Stimulated activated CD4-positive, alpha-beta T cell treated with anti-CD3 and anti-CD28 coated beads, TNF-alpha, amount 100 ng/mL, for 24 hours (primary cell): ENCODE measurements at places on chromosomes 12 and 14.

DNA sequence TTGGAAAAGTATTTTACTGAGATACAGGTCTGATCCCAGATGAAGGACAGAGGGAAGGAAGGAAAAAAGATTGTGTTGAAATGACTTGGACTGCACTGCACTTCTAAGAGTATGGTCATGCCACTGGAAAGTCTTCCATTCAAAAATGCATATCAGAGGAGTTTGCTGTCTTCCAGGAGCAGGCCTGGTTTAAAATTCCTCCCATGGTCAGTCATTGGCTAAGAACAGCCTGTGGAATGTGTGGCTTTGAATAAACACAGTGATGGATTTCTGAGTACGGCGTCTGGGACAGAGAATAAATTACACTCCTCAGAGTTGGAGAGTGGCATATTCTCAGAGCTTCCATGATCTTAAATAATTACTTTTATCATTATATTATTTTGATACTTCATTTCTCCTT is 245.8 kb upstream of the PDZRN4 start:
- DNase-seq: no peak

DNA sequence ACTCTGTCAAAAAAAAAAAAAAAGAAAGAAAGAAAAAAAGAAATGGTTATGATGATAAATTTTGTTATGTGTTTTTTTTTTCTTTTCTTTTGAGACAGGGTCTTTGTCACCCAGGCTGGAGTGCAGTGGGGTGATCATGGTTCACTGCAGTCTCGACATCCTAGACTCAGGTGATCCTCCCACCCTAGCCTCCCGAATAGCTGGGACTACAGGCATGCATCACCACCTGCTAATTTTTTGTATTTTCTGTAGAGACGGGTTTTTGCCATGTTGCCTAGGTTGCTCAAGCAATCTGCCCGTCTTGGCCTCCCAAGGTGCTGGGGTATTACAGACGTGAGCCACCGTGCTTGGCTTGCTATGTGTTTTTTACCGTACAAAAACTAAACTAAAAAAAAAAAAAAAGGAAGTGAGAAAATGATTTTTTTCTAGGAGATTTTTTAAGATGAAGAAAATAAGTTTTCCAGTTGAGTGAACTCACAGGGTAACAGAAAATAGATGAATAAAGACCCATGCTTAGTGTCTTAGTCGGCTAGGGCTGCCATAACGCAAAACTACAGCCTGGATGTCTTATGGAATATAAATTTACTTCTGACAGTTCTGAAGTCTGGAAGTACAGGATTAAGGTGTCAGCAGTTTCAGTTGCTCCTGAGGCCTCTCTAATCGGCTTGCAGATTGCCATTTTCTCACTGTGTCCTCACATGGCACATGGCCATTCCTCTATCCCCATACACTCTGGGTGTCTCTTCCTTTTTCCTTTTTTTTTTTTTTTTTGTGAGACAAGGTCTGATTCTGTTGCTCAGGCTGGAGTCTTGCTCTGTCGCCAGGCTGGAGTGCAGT is 13.2 kb upstream of the APOF start:
- DNase-seq: no peak

- no peak for DNase-seq
These were observed 74.0 kb upstream of the CDKN3 start for GRCh38 chr14:54322701-54323337.

- no peak for DNase-seq
These were observed 825.2 kb downstream of the AACS start for GRCh38 chr12:125890366-125890905.

GRCh38 chr12:94039199-94039840 is 109.1 kb upstream of the PLXNC1 start:
- no peak for DNase-seq

GRCh38 chr12:109458086-109458485 is 19.0 kb downstream of the KCTD10 start:
- no peak for DNase-seq

DNA sequence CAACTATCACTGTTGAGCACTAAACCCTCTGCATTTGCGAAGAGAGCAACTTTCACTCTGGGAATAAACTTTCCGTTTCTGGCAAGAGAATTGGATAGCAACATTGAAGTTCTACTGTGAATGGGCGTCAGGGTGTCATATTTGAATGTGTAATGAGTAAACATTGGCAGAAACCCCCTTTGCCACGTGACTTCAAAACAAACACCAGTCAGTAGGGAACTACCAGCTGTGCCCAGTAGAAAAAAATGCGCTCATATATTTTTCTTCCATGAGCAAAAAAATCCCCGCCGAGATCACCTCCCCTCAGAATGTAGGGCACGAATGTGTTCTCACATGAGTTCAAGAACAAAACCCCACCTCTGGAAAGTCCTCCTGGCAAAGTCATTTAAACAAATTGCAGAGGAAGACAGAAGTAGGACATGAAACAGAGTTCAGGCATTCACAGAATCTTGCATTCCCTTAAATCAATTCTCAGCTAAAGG is 80.6 kb downstream of the BTG1 start:
- no peak for DNase-seq
